ENCODE measurements at places on chromosomes 5 and 9.

DNA sequence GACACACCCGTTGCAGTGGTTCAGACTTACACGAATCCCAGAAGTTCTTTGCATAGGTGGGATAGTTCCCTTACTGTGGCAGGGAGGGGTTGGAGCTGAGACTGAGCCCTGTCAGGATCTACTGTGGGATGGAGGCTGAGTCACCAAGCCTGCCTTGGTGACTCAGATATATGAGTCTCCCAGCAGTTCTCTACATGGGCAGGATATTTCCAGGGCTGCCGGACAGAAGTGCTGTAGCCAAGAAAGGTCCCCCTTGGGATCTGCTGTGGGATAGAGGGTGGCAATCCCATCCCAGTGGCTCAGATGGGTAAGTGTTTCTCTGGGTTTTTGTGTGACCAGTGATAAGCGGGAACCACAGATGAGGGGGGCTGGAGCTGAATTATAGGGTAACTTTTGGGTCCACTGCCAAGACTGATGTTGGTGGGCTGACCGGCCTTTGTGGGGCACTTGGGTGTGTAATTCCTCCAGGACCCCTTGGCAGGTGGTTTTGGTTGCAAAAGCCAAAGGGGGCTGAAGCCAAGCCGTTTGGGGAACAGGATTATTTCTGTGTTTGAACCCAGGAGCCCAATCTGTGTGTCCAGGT lies 18.7 kb downstream of the XRCC4 start:
- peak; percentile 24 for DNase-seq

- no peak for DNase-seq
These were observed 132.2 kb downstream of the RXRA start for GRCh38 chr9:134458207-134459108.

DNA sequence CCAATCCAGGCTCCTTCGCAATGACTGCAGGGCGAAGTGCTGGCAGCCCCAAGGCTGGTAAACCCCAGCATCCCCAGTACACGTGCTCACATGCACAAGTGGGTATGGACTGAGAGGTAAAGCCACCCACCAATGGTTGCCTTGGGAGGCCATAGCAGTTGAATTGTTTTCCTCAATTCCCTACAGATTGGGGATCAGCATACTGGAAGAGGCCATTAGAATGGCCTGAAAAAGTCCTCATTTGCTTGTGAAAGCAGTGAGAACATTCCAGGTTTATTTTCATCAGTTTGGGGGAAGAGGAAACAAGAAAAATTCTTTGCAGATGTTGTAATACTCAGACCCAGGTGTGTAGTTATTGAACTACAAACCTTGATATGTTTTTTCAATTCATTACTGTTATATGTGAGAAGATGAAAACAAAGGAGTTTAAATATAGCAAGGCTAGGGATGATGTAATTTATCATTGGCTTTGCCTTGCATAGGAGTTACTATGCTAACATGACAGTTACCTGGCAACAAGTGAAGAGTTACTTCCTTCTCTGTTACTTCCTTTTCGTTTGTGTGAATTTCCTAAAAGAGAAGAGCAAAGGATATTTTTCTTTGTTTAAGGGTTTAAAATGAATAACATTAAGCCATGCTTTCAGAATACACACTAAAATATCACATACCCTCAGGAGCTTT lies 36.4 kb downstream of the MTMR12 start:
- peak; percentile 59 for DNase-seq

DNA sequence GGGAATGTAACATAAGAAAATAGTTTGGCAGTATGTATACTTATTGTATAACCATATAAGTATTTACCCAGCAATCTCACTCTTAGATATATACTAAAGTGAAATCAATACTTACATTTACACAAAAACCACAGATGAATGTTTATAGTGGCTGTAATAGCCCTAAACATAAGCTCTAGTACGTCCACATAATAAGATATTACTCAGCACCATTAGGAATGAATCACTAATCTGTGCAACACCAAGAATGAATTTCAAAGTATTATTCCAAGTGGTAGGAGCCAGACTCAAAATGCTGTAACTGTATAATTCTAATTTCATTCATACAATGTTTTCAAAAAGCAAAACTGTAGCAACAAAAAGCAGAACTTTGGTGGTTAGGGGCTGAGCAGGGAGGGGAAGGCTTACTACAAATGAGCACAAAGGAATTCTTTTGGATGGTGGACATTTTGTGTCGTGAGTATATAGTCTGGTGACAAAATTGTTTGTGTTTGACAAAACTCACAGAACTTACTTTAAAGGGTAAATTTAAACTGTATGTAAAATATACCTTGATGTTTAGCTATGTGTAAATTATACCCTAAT lies 11.9 kb upstream of the C5orf46 start:
- DNase-seq: no peak

DNA sequence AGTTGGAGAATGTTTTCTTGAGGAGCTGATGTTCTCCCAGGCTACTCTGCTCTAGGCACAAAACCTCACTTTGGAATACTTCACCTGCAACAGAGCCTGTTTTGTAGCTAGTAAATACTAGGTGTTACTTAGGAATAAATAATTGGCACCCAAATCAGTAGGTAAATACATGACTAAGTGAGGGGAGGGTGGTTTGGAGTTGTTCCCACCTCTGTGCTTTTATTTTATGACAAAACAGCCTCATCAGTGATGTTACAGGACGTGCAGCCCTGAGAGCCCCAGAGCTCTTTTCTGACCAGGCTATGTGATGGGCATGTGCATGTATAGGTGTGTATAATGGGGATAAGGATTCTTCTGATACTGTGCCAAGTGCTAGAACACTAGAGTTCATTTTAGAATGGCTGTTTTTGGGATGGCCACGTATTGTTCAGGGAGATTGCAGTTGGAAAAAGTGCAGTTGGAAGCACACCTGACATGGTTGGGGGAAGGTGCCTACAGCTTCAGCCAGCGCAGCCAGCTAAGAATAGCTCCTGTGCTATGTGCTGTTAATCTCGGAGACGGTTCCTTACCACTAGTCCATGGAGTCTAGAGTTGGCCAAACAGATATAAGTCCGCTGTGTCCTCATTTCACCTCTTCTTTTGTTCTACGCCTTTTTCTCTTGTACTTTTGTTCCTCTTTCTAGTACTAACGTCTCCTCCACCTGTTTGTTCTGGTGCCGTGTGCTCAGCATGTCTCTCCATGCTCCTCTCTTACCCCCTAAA lies 284.7 kb downstream of the FANCC start:
- DNase-seq: no peak

DNA sequence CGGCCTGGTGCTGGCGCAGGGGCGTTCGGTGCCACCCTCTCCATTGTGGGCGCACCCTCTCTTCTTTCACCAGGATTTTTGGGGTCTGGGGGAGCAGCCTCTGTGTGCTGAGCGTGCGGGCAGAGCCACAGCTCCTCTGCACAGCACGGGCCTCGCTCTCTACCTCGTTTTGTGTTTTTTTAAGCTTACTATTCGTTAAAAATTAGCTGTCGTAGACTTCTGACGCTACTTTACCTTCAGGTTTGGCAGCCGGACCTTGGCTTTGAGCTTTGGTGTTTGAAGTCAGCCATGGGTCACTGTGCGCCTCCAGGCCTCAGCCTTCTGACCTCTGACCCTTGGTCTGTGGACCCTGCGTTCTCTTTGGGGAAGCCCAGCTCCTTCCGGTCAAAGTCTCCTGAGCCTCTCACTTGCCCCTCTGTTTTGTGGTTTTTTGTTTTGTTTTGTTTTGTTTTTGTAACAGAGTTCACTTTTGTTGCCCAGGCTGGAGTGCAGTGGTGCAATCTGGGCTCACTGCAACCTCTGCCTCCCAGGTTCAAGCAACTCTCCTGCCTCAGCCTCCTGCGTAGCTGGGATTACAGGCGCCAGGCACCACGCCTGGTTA lies 88.2 kb upstream of the CACNA1B start:
- no peak for DNase-seq

GRCh38 chr9:95138474-95138873 lies 179.0 kb downstream of the FANCC start:
- no peak for DNase-seq

DNA sequence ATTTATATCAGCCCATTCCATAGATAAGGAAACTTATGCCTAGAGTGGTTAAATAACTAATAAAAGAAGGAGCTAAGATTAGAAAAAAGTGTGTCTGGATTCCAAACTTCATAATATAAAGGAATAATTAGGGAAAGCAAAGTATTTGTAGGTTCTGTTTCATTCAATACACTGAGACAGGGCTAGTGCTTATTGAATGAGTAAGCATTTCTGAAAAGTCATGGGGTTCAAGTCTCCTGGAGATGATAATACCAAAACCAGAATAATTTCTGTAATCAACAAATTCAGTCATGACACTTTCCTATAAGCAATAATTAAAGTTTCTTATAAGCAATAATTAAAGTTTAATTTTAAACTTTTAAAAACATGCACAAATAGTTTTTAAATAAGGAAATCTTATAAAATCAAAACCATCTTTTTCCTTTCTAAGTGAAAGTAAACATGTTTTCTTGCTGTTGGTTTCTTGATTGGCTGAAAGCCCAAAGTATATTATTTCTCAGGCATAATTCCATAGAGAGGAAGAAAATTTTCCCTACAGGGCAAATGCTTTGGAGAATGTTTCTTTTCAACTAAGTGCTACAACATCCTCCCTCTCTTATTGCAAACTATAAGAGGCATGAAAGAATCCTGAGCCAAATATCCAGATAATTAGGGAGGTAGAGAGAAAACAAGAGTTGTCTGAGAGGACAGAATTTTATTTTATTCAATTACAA lies 510.2 kb downstream of the PRELID2 start:
- DNase-seq: no peak

- DNase-seq: no peak
These were observed 5.6 kb downstream of the CDX1 start for GRCh38 chr5:150172145-150172544.

GRCh38 chr5:170563824-170564567 lies 60.2 kb downstream of the KCNIP1 start:
- DNase-seq: no peak

DNA sequence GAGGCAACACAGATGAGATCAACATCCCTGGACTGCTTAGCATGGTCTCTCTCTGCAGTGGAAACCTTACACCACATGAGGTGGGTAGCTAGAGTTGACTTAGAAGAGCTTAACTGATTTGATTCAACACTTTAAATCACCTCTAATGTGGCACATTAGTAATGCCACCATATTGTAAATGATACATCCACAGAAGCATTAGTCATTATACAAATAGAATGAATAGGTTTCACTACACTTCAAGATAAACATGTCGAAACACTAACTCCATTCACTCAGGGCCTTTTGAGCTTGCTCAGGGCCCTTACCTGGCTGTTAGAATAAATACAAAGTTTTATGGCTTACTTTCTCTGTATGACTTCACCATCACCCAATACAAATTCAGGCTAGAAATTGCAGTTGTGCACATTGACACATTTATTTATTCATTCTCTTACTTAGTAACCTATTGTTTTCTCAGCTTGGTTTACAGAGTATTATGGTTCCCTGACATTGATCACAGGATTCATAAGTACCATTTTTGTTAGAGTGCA lies 9.3 kb upstream of the SMAD5 start:
- DNase-seq: peak; percentile 89

GRCh38 chr5:24363789-24364481 lies 280.8 kb downstream of the CDH10 start:
- DNase-seq: no peak

- DNase-seq: no peak
These were observed 13.8 kb downstream of the PSD2 start for GRCh38 chr5:139809331-139809810.

DNA sequence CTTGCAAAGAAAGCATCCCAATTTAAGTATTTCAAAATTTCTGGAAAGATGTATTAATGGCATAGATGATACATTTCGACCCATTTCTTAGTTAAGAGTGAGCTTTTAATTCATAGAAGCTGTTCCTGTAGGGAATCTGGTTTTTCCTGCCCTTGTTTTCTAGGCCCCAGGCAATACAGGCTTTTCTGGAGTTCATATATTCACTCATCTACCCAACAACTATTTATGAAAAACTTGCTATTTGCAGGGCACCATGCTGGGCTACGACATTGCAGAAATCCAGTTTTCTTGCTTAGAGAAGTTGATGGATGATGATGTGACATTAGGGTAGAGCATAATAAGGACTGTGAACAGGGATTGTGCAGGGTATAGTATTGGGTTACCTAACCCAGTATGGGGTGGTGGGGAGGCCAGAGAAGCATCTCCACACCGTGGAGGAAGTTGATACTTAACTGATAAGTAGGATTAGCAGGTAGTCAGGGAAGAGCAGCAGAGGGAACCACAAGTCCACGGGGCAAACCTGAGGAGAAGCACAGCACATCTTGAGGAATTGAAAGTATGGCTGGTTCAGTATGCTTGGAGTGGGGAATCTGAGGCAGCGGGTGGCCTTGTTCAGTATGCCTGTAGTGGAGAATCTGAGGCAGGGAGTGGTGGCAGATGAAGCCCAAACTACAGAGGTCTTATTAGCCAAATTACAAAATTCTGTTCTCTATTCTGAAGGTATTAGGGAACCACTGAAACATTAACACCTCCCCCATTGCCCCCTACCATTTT lies 247.5 kb downstream of the ARRDC3 start:
- DNase-seq: no peak

DNA sequence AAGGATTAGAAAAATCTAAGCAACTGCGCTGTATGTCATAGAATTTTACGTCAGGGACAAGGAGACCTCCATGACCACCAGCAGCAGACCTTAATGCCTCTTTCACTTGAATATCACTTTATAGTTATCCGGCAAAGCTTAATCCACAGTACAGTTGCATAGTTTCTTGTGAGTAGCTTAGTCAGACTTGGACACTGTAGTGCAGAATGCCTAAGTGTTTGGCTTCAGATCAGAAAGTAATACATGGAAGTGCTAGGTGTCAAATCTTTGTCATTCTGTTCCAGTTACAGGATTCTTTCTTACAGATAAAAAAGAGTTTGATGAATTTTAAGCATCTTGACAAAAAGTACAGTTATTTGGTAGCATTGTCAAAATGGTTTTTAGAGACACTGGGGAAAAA lies 239.9 kb upstream of the PAPPA start:
- no peak for DNase-seq

GRCh38 chr9:101388507-101388993 lies 3.7 kb upstream of the BAAT start:
- peak; percentile 45 for DNase-seq

DNA sequence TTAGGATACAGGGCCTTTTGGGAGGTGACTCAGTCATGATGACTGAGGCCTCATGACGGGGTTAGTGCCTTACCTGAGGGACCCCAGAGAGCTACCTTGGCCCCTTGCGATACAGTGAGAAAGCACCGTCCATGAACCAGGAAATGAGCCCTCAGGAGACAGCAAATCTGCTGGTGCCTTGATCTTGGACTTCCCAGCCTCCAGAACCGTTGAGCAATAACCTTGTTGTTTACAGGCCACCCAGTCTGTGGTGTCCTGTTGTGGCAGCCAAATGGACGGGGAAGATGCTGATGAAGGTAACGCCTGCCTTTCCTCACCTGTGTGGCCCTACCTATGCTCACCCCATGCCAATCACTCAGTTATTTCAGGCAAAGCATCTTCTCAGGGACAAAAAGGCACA lies 5.6 kb upstream of the GFPT2 start:
- DNase-seq: no peak

- no peak for DNase-seq
These were observed 171.1 kb downstream of the ENC1 start for GRCh38 chr5:74469234-74469994.

- no peak for DNase-seq
These were observed 459.4 kb upstream of the PTPRD start for GRCh38 chr9:11072176-11072575.

- DNase-seq: peak; percentile 67
These were observed 59.5 kb upstream of the PCA3 start for GRCh38 chr9:76704593-76705204.

- DNase-seq: no peak
These were observed 35.8 kb upstream of the LCP2 start for GRCh38 chr5:170333161-170333910.

- DNase-seq: no peak
These were observed 27.8 kb upstream of the LAMC3 start for GRCh38 chr9:130981002-130981755.

GRCh38 chr5:59532979-59533729 lies 360.4 kb downstream of the PDE4D start:
- DNase-seq: no peak

All from HT-29 (cell line).